Frontal cortex (tissue), 4 donors: ENCODE measurements at places on chromosomes 5 and 9.

GRCh38 chr5:32100230-32100629, 73.9 kb downstream of the GOLPH3 start:
- no peak for DNase-seq

GRCh38 chr5:146624179-146624578, 108.2 kb upstream of the GPR151 start:
- DNase-seq = no peak

GRCh38 chr9:91047993-91048607, 246.5 kb downstream of the SYK start:
- no peak for DNase-seq

GRCh38 chr5:137182576-137182975, 316.6 kb downstream of the SPOCK1 start:
- DNase-seq = no peak

- no peak for DNase-seq
These were observed 1669.6 kb downstream of the MAT2B start for GRCh38 chr5:165175041-165175440.

GRCh38 chr9:38686933-38687332, 33.0 kb downstream of the FAM240B start:
- DNase-seq = no peak

DNA sequence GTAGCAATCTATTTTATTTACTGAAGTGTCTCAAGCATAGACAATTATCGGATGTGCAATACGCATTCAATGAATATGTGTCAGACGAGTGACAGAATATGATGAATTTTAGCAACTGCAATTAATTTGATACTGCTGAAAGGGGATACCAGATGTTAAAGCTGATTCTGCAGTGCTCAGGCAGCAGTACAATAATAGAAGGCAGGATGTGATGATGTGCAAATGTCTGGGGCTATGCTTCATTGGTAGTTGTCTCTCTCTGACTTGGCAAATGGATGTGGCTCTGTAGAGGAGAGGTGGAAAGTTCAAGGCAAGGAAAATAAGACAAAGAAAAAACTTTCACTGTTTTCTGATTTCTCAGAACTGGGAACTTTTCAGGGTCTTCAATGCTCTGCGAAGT, 721.2 kb downstream of the CDH18 start:
- no peak for DNase-seq

DNA sequence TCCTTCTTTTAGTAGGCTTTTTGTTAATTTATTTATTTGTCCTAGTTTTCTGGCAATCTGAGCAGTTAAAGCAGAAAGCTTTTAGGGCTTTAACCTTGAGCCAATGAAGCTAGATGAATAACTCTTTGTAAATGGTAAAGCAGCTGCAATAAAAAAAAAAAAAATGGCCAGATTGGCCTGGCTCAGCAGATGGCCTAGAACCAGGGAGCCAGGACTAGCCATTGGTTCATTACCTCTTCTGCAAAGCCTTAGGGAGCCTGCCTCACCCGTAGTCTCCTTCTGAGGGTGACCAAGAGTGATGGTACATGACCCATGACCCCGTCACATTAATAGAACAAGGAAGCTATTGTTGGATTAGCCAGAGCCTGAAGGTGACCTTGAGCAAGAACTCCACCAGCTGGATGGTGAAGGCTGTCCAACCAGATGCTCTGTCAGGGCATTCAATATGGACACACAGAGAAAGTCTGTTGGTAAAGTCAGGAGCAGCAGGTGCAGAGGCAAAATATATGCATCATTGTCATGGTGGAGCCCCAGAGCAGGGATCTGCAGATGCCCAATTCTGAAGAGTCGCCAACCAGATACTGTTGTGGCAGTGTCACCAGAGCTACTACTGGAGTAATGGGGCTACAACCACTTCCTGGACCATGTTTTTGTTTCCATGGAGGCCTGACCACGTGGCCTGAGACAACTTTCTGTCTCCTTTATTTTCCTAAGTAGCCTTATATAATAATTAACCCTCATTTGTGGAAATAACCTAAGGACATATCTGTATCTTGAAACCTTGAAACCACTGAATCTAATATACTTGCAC, 100.7 kb downstream of the MTX3 start:
- DNase-seq = no peak

DNA sequence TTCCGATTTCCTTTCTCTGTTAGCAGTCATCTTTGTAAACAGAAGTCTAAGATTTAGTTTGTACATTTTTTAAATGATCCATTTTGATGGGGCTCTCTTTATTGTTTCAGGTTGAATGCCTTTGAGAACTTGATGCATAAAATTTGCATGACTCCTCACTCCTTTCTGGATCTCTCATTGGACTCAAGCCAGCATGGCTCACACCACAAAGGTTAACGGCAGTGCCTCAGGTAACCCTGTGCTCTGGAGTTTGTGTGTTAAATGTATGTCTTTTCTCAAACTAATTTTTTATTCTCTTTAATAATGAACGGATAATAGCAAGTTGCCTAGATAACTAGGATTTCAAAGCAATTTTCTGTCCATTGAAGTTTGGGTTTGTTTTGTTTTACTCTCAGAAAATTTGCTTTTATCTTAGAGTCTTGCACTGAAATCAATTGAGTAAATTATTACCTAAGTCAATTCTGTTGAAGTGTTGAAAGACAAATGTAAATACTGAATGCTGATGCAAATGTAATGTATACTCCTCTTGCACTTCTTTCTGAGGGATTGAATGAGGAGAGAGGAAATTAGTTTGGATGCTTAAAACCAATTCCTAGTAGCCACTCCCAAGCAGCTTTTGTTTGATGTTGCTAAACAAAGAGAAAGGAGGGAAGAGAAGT, 164.6 kb upstream of the DMRT1 start:
- DNase-seq = no peak
